ENCODE measurements at places on chromosomes 13 and 19. TPM values are rescaled to one million over a fixed set of nuclear protein-coding genes. Genes with fewer than 3 reads are reported as not detected.

The KASH5 gene
- not detected for total RNA-seq

The ZNF333 gene
- 6.7 TPM for total RNA-seq

The TEX26 gene
- total RNA-seq: not detected

The NEK5 gene
- total RNA-seq: 0.43 TPM

The PPM1N gene
- 0.64 TPM for total RNA-seq

The TGFBR3L gene
- 4.3 TPM for total RNA-seq

The SPTBN4 gene
- 0.24 TPM for total RNA-seq

The EID2B gene
- total RNA-seq: 1.2 TPM

The CACNA1A gene
- total RNA-seq: not detected

The ZNF415 gene
- total RNA-seq: 6.3 TPM

The ZNF99 gene
- total RNA-seq: not detected

The SSC5D gene
- total RNA-seq: not detected

The DCUN1D2 gene
- total RNA-seq: 8.4 TPM

The IGSF23 gene
- 0.48 TPM for total RNA-seq

The EML2 gene
- total RNA-seq: 113 TPM

The TTYH1 gene
- total RNA-seq: not detected

The OLFM2 gene
- 24.3 TPM for total RNA-seq

The KLK4 gene
- not detected for total RNA-seq

The BEST2 gene
- total RNA-seq: not detected

The PLVAP gene
- total RNA-seq: not detected

The C13orf46 gene
- under 0.01 TPM for total RNA-seq

The CEACAM19 gene
- 1.7 TPM for total RNA-seq

The ANGPTL8 gene
- not detected for total RNA-seq

The HCST gene
- not detected for total RNA-seq

The TTC9B gene
- total RNA-seq: not detected

The COG6 gene
- 19.0 TPM for total RNA-seq

The NCR1 gene
- not detected for total RNA-seq

The ZNF443 gene
- 3.0 TPM for total RNA-seq

The KIR3DL2 gene
- total RNA-seq: not detected

The ZNF556 gene
- total RNA-seq: 1.3 TPM

The SAFB gene
- 36.7 TPM for total RNA-seq

The SCGB2B2 gene
- total RNA-seq: not detected
